ENCODE measurements at places on chromosomes 2 and 18.

DNA sequence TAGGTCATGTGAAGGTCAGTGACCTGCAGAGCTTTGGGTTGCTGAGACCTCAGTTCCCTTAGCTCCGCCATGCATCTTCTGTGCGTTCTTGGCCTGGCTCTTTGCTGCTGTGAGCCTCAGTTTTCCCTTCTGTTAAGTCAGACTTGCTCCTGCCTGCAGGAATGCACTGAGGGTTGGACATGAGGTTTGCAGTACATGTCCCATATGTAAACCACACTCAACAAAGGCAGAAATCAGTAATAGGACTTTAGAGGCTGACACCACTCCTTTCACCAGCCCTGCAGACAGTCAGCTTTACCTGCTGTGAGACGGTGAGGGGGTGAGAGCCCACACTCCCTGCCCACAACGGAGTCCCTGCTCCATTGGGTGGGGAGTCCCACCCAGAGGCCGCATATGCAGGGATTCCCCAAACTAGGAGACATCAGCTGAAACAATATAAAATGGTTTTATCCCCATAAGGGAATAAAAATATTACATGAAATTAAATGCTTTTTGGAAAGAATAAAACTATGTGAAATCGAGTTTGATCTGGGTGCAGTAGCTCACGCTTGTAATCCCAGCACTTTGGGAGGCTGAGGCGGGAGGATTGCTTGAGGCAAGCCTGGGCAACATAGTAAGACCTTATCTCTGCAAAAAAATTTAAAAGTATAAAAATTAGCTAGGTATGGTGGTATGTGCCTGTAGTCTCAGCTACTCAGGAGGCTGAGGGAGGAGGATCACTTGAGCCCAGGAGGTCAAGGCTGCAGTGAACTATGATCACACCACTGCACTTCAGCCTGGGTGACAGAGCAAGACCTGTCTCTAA, 55.1 kb downstream of the MYO7B start:
- DNase-seq, result no peak

DNA sequence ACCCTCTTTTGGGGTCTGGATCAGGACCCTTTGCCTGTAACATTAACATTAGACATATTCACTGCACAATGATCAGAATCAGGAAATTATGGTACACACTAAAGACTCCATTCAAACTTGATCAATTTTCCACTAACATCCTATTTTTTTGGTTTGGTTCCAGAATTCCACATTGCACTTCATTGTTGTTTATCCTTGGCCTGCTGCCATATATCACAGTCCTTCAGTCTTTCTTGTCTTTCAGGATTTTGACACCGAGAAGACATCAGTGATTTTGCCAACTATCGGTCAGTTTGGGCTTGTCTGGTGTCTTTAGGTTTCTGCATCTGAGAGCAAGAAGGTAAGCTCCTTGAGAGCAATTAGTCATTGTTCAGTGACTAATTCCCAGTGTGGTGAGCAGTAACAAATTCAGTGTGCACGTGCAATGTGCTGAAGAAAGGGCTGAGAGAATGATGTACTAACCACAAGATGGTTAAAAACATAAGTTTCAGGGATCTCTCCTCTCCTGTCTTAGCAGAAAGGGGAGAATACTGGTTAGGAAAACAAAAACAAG, 23.5 kb downstream of the MARCHF4 start:
- no peak for DNase-seq

- no peak for DNase-seq
Observed at GRCh38 chr2:225670111-225670974, 270.8 kb downstream of the NYAP2 start.

GRCh38 chr2:102030855-102031527, 39.2 kb downstream of the IL1R2 start:
- no peak for DNase-seq

GRCh38 chr2:150742094-150742493, 254.6 kb upstream of the RND3 start:
- no peak for DNase-seq

GRCh38 chr2:99780276-99780675, 290.5 kb upstream of the REV1 start:
- DNase-seq, result no peak

DNA sequence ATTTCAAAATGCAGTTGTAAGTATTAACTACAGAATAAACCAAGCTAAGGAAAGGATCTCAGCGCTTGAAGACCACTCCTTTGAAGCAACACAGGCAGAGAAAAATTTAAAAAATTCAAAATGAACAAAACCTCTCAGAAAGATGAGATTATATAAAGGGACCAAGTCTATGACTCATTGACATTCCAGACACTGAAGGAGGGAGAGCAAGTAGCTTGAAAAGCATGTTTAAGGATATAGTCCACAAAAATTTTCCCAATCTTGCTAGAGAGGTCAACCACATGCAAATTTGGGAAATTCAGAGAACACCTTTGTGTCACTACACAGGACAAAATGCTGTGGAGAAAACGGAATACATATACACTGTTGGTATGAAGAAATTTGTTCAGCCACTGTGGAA, 112.6 kb upstream of the MC4R start:
- DNase-seq, result no peak

DNA sequence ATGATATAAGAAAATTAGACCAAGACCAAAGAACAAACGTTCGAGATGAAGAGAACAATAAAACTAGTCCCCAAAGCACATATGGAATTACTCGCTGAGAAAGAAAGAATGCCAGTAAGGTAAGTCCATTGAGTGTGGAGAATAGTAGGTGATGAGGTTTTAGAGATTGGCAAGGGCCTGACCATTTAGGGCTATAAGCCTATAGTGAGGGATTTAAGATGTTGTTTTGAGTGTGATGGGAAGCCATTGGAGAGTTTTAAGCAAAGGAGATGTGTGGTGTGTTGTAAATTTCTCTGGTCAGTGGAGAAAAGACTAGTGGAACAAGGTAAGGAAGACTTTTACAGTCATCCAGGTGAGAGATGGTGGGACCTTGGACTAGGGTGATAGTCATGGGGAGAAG, 151.1 kb downstream of the MCFD2 start:
- DNase-seq, result no peak

GRCh38 chr2:240336820-240337427, 98.5 kb upstream of the GPC1 start:
- no peak for DNase-seq

DNA sequence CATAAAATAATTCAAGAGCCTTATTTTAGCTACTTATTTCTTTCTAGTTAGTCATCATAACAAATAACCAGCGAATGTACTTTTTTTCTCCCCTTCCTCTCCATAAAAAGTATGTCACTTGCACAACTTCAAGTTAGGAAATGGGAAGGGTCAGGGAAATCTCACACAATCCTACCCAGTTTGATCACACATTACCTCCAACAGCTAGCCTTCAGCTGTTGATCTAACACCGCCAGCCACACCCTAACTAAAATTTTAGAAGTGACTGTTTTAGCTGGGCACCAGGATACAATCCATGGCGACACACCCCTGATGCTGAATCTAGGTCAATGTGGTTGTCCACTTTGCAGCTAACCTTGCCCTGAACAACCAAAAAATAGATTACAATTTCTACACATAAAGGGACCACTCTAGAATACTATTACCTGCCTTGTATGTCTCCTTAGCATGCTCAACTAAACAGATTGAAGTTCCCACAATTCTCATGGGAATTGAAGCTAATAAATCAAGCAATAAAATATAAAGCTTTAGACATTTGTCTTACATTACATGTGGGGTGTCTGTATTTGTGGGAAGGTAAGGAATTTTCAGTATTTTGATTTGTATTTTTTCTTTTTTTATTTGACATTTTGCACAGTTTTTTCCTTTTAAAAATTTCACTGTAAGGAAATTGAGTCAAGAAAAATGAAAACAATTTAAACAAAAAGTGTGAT, 7.3 kb upstream of the COL3A1 start:
- no peak for DNase-seq

GRCh38 chr2:143070704-143071103, 58.5 kb upstream of the ARHGAP15 start:
- no peak for DNase-seq

- DNase-seq, result no peak
Observed at GRCh38 chr2:34997779-34998178, 1357.8 kb upstream of the CRIM1 start.

Measured in T1000 (cell line).